ENCODE measurements at places on chromosomes 7 and 10.

DNA sequence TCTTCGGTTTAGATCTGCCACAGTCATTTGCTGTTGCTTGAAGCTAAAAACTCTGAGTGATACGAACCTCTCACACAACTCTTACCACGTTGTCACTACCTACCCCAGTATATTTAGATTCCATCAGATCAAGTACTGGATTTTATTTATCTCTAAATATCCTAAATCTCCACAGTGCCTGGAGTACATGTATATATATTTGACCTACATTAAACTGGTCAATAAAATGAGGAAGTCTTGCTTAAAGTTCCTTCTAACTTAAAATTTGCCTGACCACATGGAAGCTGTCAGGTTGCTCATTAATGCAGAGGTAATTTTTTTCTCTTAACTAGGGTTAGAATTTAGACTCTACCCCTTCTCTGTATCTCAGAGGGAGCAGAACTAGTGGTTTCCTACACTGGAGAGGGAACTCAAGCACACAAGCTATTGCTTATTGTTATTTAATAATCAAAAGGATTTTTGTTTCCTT lies 3.1 kb upstream of the MACC1 start:
- DNase-seq: no peak

DNA sequence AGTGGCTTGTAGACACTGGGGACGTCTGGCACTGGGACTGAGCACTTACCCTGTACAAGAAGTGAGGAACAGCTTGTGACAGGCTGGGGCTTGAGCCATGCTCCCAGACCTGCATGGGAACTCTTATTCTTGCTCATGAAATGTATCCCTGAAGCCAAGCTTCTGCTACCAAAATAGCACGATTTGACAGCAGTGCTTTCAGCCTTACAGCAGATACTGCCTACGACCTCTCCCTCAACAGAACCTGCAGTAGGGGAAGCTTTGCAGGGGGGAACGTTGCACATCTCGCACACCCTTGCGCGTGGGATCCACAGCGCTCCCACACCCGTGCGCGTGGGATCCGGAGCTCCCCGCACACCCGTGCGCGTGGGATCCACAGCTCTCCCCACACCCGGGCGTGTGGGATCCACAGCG lies 88.0 kb downstream of the CREM start:
- no peak for DNase-seq

- DNase-seq: no peak
Measured at GRCh38 chr7:80806663-80807062, 112.2 kb downstream of the SEMA3C start.

GRCh38 chr7:123024989-123025758 lies 29.7 kb upstream of the TAS2R16 start:
- no peak for DNase-seq

DNA sequence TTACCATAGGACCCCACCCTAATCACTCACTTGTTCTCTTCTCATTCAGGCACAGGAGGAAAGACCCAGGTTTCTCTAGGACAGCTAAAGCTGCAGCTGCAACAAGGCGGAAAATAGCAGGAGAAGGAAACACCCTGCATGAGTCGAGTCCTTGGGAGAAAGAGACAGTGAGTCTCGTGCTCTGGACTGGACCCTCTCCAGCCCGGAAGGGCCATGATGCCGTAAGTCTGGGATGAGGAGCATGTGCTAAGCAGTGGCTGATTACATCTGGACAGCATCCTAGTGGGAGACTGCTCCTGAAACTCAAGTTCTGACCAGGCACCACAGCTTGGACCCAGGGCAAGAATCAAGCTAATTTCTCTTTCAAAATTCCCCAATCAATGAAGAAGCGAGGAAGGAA lies 39.4 kb downstream of the FBXW4 start:
- DNase-seq: no peak

DNA sequence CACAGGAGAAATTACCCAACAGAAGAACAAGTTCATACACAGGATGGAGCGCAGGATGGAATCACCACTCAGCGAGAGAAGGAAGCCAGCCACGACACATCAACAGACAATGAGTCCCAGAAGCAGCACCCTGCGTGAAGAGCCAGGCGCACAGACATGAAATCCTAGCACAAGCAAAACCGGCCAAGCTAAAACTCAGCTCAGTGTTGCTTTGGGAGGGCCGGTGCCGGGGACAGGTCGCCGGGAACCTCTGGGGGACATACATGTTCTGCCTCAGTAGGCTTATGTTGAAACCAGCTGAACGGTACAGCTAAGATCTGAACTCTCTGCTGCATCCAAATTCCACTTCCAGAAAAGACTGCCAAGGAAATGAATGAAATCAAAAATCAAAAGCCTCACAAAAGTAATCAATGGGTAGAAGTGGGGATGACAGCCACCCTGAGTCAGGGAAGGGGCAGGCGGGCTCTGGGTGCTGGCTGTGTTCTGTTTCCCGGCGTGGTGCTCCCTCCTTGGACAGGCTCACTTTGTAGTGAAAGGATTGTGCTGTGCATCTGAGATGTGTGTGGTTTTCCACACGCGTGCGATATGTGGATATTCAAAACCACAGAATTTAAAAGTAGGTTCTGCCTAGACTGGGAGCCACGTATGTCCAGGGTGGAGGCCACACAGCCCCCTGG lies 114.7 kb downstream of the PDGFA start:
- no peak for DNase-seq
